ENCODE measurements at places on chromosomes 1 and 21.

DNA sequence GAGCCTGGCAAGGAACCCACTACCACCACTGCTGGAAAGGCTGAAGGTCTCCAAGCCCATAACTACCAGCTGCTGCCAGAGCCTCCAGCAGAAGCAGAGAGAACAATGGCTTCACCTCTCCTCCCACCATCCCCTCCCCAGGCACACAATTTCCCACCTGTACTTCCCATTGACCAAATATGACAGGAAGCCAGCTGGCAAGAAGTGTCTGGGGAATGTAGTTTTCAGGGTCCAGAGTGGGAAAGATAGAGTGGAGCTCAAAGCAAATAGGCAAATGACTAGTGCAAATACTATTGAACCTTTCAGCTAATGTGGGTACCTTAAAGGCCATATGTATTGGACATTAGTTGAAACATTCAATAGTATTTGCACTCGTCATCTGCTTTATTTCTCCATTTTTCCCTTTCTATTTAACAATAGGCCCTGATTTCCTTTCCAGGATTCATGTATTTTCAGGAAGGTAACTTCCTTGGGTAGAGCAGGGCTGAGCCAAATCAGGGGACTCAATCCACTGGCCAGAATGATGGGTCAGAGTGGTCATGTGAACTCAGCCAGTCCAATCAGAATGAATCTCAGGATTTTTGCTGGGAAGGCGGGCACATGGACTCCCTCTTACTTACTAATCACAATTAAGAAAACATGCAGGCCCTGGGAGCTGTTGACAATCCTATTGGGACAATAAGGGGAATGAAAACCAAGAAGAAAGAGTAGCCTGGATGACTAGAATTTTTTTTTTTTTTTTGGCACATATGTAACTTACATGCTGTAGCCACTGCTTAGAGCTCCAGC, 12.1 kb upstream of the NFYC start:
- DNase-seq: no peak

DNA sequence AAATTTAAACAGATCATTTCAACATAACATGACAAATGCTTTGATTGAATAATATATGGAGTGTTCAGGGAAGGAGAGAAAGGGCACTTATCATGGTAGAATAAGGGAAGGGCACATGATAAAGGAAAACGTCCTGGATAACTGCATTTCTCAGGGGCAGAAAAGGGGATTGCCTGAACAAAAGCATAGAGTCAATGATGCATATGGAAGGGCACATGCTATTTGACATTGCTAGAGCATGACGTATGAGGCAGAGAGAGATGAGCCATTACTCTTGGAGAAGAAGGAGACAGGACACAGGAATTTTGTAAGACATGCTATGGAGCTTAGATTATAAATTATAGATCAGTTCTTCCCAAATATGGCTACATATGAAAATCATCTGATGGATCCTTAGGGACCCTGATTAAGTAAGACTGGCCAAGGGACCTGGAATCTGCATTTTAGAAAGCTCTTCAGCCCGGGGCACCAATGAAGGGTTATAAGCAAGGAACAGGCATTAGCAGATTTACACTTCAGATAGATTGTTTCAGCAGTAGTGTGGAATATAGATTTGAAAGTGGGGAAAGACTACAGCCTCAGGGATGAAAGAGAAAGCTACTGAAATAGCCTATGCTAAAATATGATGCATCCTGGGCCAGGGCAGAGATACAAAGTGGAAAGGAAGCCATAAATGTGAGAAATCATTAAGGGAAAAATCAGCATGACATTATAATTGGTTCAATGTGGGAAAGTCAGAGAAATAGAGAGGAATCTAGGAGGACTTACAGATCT, 21.3 kb downstream of the FMO2 start:
- no peak for DNase-seq

- DNase-seq: no peak
Measured at GRCh38 chr1:40770296-40771070, 13.1 kb upstream of the KCNQ4 start.

DNA sequence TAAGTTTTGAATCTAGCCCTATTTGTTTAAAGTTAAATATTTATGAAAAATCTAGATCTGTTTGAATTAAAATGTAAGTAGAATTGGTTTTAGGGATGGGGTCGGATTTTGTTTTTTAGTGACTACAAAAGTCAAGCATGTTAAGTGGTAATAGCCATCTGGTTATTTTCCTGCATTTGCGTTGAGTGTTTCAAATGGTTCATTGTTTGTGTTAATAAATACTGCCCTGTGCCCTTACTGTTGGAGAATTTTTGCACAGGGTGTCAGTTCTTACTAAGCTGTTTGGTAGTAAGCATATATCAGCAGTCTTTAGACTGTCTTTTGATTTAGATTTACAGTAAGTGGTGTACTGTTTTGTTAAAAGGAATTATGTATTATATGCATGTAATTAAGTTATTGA, 46.1 kb upstream of the TARS2 start:
- no peak for DNase-seq

DNA sequence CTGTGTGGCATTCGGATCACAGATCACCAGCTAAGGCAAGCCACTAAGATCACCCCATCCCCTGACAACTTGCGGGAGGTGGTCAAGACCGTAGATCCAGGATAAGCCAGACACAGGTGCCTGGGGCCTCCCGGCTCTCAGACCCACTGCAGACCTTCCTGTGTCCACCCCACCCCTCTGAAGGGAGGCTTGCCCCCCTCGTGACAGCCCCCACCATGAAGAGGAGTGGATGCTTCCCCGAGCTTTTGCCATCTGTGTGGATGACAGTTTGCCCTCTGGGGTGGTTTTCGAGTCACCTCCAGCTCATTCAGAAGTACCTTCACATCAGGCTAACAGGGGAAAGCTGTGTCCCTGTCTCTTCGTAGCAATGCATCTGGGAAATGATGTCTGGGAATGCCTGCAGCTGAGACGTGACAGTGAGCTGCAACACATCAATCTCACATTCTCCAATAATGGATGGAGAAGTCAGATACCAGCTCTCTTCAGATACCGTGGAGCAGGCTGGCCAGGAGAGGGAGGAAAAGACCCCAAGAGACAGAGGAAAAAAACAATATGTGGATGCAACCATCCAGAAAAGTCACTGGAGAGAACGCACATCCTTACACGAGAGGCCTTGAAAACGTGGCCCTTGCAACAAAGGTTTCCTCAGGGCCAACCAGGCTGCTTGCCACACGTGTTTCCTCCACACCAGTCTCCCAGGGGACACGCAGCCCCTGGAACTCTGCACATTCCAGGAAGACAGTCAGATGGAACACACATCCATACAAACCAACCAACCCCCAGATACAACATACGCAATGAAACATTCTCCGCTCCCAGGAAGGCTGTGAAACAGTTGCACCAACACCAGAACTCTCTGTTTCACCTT, 20.4 kb upstream of the FHAD1 start:
- DNase-seq: no peak
